Activated CD8-positive, alpha-beta T cell treated with anti-CD3 and anti-CD28 coated beads for 36 hours (primary cell): ENCODE measurements at places on chromosomes 4 and X. TPM values are rescaled to one million over a fixed set of nuclear protein-coding genes. Genes with fewer than 3 reads are reported as not detected.

DNA sequence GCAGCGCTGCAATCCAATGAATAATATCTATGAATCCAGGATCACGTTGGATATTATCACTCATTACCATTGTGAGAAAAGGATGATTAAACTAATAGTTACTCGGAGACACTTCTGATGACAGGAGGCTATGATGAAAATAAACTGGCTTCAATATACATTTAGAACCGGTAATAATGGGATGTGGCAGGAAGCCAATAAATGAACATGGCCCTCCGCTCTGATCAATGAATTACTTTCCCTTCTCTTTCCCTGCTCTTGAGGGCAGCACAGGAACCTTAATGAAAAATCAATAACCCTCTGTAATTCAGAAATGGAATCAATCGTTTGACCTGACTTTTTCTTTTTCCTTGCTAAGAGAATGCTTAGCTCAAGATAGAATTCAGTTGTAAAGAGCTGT is 103.9 kb upstream of the PAQR3 start:
- DNase-seq, result no peak

EXOC1L gene
- total RNA-seq, result not detected

DNA sequence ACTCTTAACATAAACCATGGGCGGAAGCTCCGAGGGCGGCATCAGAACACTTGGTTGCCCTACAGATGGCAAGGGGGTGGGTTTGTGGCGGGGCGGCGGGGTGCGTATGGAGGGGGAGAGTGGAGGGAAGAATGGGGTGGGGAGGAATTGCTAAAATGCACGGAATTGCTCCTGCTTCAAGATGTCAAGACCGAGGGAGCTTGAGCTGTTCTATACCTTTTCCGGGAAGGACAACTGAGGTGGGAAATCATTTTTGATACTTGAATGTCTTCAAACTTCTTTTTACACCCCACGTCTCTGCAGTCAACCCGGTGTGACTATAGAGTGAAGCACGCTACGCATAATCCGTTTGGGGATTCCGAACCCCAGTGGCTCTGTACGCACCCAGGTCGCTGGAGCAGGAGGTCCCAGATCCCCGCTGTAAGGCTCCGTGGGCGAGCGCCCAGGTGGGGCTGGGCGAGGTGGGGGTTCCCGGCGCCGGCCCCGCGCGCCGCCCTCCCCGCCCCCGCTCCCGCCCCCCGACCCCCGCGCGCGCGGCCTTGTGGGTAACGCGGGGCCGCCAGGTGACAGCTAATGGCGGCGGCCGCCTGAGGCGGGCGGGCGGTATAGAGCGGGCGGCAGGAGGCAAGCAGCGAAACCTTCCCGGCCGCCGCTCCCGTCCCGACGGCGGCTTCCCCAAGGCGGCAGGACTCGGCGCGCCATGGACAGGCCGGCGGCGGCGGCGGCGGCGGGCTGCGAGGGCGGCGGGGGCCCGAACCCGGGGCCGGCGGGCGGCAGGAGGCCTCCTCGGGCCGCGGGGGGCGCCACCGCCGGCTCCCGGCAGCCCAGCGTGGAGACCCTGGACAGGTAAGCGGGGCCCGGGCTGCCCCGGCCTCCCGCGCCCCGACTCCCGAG is at the start of gene MTMR1:
TSS of gene MTMR1 (plus strand) at position 566 of the 894 bp plus-strand sequence. CDS start at position 701, 135 bp downstream.
- peak; percentile 58 for DNase-seq

DNA sequence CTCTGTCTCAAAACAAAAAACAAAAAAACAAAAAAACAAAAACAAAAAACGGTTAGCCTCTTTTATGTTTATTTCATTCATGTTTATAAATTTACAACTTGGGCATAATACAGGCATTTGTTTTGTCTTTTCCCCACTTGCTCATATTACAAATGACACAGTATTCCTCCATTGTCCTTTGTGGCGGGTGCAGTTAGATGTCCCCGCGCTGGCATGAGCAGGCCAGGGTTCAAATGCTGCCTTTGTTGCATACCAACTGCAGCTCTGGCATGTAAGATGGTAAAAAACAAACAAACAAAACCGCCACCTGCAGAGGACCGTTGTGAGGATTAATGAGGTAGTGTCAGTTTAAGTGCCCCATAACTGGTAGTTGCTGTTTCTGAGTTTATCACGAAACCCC is 16.1 kb upstream of the HPF1 start:
- no peak for DNase-seq

DNA sequence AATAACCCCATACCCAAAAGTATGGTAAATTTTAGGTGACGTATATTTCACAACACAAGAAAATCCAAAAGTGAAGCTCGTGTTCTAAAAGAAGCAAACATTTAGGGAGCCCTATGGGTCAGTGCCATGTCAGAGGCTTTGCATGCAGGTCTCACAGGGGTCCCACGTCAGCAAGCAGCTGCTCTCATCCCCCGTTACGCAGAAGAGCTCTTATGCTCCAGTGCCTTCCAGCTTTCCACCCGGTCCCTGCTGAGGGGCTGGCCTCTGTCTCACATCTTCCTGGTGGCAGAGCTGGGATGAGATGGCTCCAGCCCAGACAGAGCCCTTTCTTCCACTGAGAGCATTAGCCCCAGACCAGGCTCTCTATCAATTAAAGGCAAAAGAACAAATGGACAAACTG is 82.0 kb downstream of the IRF2 start:
- DNase-seq, result no peak

- DNase-seq, result no peak
Observed at GRCh38 chr4:101086801-101087586, 260.3 kb downstream of the PPP3CA start.

- no peak for DNase-seq
Observed at GRCh38 chr4:148515248-148515647, 73.0 kb upstream of the NR3C2 start.

- no peak for DNase-seq
Observed at GRCh38 chrX:46589977-46590723, 16.6 kb downstream of the CHST7 start.

RENBP gene
- 14.3 TPM for total RNA-seq

GRCh38 chrX:63761639-63762038 is 23.4 kb downstream of the ARHGEF9 start:
- DNase-seq, result no peak

DNA sequence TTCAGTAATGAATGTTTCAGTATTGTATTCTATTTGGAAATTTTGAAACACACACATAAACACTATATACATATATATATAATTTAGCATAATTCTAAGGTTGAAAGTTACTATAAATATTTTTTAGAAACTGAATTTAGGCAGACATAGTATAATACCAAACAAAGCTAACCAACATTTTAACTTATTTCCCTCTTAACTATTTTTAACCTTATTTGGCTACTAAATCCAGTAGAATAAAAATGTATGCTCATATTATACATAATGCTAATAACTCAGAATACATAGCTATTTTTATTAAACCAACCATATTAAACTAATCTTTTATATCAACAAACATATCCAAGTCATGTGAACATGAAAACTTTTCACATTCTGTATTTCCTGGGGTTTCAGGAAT is 563.6 kb downstream of the ADGRL3 start:
- no peak for DNase-seq

DNA sequence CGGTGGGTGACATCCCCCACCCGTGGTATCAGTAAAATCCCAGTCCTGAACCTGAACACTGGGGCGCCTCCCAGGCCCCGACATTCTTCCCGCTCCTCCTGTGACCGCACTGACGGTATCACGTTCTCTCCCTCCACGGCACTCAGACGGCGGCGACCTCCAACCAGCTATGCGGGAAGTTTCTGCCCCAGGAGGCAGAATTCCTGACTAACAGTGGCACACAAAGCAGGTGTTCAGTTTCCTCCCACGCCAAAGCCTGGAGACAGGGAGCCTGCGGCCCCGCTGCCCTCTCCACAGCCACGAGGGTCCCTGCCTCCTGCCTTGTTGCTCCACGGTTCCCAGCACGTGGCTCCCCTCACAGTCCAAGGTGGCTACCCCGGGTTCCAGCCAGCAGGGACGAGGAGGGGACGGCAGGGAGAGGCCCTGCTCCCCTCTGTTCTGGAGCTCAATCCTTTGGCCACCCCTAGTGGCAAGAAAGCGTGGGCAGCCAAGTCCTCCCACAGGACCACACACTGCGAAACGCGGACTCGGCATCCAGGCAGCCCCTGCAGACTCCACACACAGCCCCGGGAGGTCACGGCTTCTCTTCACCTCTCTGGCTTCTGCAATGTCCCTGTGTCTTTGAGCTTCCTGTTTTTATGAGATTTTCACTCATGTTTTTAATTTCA is 15.2 kb downstream of the CTBP1 start:
- DNase-seq, result no peak

DNA sequence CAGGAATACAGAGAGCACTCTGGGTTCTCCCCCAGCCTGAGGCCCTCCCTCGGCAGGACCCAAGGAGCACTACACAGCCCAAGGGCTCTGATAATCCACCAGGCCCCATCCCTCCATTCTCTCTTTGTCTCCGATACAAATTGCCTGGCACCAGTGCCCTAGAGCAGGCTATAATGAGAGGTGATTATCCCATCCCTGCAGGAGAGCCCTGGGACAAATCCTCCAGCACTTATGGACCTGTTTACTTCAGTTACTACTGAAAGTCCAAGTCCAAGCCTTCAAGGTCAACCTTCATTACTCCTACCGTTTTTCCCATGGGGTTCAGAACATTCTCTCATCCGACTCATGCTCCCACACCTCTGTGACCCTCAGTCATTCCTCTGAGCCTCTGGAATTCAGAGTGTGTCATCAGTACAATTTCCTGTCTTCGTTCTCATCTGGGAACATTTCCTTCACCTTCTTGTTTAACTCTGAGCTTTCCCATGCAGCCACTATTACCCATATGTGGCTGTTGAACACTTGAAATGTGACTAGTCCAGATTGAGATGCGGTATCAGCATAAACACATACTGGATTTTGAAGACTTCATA is 299.0 kb downstream of the RAPGEF2 start:
- no peak for DNase-seq

LRAT gene
- not detected for total RNA-seq

RTL3 gene
- not detected for total RNA-seq

FABP2 gene
- total RNA-seq, result not detected

DNA sequence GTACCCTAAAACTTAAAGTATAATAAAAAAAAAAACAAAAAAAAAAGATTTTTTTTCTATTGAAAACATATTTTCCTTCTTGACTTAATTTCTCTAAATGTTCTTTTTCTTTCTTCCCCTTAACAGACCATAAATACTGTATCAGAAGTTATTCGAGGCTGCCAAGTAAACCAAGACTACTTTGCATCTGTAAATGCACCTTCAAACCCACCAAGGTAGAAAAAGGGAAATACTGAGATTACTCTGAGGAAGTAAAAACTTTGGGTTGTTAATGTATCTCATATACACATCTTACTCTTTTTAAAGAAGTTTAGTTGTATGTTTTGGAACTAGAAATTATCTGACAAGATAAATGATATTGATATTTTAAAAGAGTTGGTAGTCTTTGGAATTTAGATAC is 65.6 kb downstream of the USO1 start:
- DNase-seq, result no peak

- DNase-seq, result no peak
Observed at GRCh38 chr4:82779032-82779431, 19.6 kb downstream of the SCD5 start.

RHOXF2 gene
- total RNA-seq, result not detected

EVC gene
- 2.0 TPM for total RNA-seq

GRCh38 chr4:84726356-84726755 is 143.4 kb downstream of the CDS1 start:
- DNase-seq, result no peak

DCAF8L2 gene
- not detected for total RNA-seq

DNA sequence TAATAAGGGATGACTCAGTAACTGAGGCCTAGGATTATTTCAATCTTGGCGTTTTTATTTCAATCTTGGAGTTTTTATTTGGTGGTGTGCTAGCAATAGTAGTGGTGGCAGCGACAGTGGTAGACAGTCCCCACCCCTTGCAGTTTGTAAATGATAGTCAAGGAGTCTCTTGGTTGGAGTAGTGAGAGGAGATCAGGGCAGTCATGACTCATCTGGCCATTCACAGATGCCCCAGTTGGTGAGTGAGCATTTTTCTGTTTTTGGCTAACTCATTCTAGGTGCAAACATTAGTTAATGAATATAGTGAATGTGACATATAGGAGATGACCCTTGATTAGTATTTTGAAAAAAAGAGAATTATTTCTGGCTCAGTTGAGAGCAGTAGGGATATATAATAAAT is 93.5 kb upstream of the ADAD1 start:
- no peak for DNase-seq

GRCh38 chrX:143788265-143788664 is 67.7 kb upstream of the SPANXN2 start:
- no peak for DNase-seq

GRCh38 chrX:130848763-130849162 is 54.2 kb downstream of the ENOX2 start:
- no peak for DNase-seq

ARAP2 gene
- total RNA-seq, result 31.0 TPM

ZNF711 gene
- total RNA-seq, result 1.2 TPM

KDR gene
- total RNA-seq, result not detected

CT45A2 gene
- not detected for total RNA-seq

GRCh38 chr4:140777894-140778293 is 21.7 kb upstream of the TBC1D9 start:
- DNase-seq, result no peak

GRCh38 chr4:27016551-27016950 is 155.9 kb downstream of the STIM2 start:
- no peak for DNase-seq

SLC7A11 gene
- 4.5 TPM for total RNA-seq

GRCh38 chrX:110000847-110001713 is 1.8 kb upstream of the TMEM164 start:
- peak; percentile 14 for DNase-seq

DNA sequence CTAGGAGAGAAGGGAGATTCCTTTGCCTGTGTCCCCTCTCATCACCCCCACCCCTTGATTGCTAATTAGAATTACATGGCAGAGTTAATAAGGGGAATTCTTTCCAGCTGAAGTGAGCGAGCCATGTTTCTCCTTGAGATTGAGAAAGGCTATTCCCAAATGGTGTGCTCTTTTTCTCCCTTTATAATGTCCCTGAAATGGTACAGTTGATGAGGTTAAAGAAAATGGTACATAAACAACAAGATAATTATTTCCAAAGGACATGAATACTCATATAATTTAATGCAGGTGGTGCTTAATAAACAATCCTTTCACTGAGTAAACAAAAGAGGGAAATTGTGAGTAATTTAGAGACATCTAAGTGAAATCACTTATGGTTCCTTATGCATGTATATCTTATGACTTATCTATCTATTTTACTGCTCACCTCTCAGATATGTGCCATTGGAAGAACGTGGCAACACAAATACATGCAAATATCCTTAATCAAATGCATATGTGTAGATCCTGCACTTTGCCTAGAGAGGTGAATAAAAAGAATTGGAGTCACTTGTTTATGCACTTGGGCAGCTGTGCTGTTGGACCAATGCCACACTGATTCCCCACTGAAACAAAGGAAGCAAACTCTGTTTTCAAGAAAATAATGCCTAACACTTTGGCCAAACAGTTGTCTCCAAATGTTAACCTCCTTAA is 106.6 kb upstream of the WDR44 start:
- no peak for DNase-seq

- DNase-seq, result no peak
Observed at GRCh38 chr4:67499799-67500198, 45.5 kb downstream of the CENPC start.

- DNase-seq, result no peak
Observed at GRCh38 chr4:111579767-111580166, 565.5 kb upstream of the FAM241A start.

- no peak for DNase-seq
Observed at GRCh38 chrX:149511081-149511480, 6.0 kb upstream of the IDS start.
